Mesenteric fat pad (tissue), 1 donor: ENCODE measurements at places on chromosomes 3 and 15.

DNA sequence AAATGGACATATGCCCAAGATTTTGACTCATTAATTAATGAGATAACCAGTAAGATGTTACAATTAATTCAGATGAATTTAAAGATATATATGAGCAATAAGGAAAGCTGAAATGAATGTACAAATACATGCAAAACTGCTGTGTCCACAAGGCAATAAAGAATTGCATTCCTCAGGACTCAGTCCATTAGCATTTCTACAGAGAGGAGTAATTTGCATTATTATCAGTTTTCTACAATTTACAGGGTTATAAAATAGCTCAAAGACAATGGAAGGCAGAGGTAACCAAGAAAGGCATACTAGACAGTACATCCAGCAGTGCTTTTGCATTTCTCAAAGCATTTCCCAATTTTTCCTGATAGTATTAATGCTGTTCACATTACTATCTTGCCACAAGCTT lies 377.1 kb upstream of the GOLIM4 start:
- no peak for DNase-seq

GRCh38 chr3:126036056-126036549 lies 47.8 kb downstream of the SLC41A3 start:
- peak; percentile 68 for DNase-seq

DNA sequence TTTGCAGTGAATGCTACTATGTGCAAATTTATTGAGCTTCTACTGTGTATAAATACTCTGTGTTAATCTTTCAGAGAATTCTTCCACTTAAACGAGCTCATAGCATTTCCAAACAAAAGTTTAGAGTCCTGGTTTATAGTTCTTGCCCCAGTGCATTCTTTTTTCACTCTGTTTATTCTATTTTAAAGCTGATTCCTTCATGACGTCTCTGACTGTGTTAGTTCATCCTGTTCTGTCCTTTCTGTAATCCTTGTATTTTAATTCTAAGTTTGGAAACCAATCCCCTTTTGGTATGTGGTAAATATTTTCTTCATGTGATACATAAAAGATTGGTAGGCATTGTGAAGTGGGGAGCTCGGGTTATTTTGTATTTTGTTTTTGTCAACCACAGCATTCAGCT lies 18.7 kb downstream of the P2RY14 start:
- no peak for DNase-seq

GRCh38 chr3:88810455-88810854 lies 297.0 kb upstream of the EPHA3 start:
- no peak for DNase-seq

DNA sequence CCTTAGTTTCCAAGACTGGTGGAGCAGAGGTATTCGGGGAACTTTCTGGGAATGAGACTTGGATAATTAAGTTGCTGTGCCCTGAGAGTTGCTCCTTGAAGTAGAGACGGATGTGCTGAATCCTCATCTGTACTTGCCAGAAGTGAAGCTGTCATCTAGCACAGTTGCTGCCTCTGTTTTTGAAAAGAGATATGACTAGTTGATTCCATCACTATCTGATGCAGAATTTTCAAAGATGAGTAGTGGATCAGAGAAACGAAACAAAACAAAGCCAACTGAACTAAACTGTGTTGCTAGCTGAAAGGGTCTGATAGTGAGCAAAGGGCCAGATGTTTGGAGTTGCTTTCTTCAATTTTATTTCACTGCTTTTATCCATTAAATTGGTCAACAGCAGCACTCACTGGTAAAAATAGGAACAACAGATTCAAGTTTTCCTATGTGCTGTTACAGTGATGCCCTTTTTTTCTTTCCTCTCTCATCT lies 52.7 kb downstream of the MITF start:
- no peak for DNase-seq

GRCh38 chr3:195746346-195746745 lies 25.6 kb downstream of the MUC20 start:
- no peak for DNase-seq

- DNase-seq, result no peak
Measured at GRCh38 chr15:92385096-92385495, 8.6 kb upstream of the ST8SIA2 start.

DNA sequence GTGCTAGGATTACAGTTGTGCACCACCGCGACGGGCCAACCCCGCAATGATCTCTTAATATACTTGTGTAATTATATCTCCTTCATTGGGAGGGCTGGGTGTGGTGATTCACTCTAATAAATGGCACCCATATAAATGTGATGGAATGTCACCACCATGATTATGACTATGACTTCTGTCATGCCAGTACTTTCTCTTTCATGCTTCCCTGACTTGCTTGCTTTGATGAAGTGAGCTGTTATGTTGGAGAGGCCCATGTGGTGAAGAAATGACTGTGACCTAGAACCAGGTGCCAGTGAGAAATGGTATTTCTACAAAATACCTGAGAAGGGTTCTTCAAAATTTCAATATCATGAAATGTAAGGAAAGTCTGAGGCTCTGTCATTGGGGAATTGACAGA lies 24.4 kb upstream of the TP63 start:
- no peak for DNase-seq

- no peak for DNase-seq
Measured at GRCh38 chr3:100348727-100349126, 14.2 kb downstream of the NIT2 start.

- DNase-seq, result no peak
Measured at GRCh38 chr15:41001524-41002214, 48.4 kb downstream of the CHAC1 start.

- no peak for DNase-seq
Measured at GRCh38 chr3:12934431-12934830, 93.1 kb upstream of the RPL32 start.

DNA sequence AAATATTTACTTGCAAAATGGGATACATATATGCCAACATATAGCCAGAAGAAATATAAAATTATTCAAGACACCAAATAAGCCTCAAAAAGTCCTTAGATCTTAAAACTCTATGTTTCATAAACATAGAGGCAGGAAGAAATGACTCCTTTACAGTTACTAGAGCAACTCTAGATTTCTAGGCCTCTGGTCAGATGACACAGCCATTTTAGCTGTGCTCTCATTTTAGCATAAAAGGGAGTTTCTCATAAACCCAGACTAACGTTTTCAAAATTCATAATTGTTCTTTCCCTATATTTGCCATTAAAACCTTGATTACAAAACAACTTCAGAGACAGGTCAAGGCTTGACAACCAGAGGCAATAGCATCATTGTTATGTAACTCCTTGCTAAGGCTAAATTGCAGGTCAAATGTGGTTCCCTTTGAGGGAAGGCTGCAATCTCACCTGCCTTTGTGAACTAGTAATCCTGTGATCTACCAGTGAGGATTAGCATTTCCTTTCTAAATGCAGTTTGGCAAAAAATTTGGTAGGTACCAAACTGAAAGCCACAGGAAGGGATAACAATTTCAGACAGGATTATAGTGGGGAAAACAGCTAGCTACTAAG lies 8.2 kb downstream of the THOC7 start:
- DNase-seq, result no peak

DNA sequence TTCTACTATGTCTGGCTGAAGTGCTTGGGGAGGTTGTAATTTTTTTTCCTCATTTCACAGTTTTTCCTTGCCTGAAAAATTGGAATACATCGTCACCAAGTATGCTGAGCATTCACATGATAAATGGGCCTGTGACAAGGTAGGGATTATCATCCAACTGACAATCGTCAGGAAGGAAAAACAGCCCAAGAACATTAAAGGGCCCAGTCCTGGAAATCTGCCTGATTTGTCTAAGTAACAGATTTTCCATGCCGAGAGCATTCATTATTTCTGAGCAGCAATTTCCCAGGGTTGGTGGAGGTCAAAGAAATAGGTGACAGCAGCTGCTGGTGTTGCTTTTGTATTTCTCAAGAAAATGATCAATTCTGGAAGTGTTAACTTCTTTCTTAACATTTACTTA lies 226.0 kb upstream of the CHRM5 start:
- DNase-seq, result no peak

DNA sequence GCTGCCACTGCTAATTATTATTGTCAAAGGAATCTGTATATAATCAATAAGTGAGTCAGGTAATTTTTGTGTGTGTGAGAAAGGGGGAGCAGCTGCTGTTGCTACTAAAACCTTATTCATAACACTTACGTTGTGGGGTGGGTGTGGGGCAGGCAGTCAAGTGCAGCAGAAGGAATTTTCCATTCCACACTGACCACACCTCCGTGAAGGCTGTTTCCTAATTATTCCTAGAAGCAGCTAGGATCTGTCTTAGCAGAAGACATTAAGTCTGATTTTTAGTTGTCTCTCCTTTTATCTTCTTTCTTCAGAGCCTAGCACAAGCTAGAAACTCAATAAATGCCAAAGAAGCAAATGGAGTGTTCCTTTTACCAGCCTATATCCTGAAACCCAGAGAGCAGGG lies 4.0 kb upstream of the U2SURP start:
- no peak for DNase-seq

GRCh38 chr15:56251315-56252095 lies 7.8 kb upstream of the RFX7 start:
- no peak for DNase-seq

DNA sequence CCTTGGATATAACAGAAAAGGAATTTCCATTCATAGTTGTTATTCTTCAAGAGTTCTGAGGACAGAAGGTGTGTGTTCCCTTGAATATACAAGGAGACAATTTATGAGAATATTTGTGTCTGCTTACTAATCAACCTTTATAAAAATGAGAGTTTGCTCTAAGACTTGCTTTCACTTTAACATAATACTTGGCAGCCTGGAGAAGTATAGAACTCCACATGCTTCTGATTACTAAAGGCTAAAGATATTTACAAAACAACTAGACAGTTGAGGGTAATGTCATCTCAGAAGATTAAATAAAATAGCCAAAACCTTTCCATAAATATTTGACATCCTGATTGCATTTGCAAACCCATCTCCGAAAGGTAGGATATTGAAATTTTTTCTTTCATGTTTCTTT lies 727.1 kb upstream of the NAALADL2 start:
- DNase-seq, result no peak

DNA sequence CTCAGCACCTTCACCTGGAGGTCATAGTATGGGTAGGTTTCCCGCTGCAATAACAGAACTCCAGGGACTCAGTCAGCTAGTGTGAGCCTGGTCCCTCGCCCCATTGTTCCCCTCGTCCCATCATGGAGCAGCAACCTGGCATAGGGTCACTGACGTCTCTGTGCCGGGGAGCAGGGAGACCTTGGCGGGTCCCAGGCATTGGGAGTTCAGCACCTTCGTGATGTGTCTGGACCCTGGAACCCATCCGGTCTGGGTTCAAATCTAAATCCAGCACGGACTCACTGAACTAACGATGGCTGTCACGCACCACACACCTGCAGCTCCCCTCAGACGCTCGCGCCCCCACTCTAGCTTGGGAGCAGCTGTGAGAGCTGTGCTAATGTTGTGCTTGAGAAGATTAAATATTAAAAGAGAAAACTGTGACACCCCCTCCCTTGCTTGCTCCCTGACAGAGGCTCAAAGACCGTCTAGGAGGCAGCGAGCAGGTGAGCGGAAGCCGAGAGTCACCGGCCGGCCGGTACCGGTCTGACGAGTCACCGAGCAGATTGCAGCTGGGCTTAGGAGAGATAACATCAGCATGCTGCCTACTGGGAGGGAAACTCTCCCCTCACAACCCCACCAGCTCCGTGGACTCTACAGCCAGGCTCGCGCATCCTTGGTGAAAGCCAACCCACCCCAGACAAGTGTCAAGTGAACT lies 742 bp downstream of the PLA2G4F start:
- DNase-seq, result peak; percentile 86

DNA sequence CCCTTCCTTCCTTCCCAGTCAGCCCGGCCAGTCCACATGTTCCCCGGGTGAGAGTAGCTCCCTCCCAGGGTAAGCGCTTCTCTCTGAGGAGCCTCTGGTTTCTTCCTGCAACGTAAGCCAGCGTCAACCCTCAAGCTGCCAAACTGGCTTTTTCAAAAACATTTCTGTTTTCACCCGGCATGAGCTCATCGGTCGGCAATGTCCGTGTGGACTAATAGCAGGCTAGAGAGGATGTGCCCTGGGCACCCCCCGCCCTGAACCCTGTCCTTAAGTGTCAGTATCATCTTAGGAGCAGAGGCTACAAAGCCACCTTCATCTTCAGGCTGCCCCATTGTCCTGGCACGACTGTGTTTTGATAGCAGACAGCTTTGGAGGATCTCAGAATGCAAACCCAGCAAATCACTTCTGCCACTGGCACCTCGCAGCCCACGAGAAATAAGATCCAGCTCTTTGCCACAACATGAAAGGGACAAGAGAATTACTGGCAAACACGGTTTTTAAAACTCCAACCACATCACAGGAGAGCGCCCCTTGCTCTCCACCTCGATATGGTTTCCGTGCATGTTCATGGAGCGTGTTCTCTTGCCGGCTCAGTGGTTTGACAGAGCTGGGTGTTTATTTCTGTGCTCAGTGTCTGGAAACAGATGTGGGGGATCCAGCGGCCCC lies 9.9 kb downstream of the ALDH1A3 start:
- DNase-seq, result peak; percentile 86

DNA sequence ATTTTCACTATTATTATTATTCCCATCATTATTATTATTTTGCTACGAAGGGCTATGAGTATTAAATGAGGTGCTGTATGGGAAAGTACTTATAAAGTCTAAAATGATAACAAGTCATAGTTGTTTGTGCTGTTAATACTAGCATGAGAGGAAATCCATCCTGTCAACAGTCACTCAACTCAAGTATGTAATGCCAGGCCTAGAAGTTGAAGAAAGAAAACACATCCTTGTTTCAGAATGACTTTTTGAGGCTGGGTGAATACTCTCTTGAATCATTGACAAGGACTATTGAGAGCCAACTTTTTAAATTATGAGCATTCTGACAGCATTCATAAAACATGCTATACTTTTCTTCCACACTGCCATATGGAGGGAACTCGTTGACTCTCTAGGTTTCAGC lies 60.9 kb upstream of the ATP13A5 start:
- no peak for DNase-seq

- no peak for DNase-seq
Measured at GRCh38 chr15:82877825-82878224, 68.4 kb downstream of the WHAMM start.

- no peak for DNase-seq
Measured at GRCh38 chr3:21259896-21260295, 491.1 kb downstream of the ZNF385D start.

DNA sequence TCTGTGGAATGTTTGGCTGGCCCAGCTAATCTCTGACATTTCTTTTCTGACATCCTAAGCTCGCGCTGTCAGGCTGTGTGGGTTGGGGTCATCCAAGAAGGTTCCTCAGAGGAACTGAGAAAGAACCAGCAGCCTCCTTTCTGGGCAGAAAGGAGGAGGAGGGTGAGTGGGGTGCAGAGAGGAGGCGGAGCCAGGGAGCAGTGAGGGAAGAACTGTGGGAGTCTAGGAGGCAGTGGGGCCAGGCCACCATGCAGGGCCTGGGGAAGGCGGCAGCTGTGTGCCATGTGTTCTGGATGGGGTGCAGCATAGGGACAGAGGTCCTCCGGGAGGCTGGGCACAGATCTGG lies 5.3 kb downstream of the SEMA7A start:
- no peak for DNase-seq

GRCh38 chr3:73575953-73576352 lies 48.8 kb downstream of the PDZRN3 start:
- DNase-seq, result no peak
